ENCODE measurements at places on chromosomes 4 and X. TPM values are rescaled to one million over a fixed set of nuclear protein-coding genes. Genes with fewer than 3 reads are reported as not detected.

Gene CT47A1
- not detected for total RNA-seq

Gene ZNF157
- 0.12 TPM for total RNA-seq

Gene NXF2B
- not detected for total RNA-seq

Gene TMEM156
- not detected for total RNA-seq

Gene ABCG2
- total RNA-seq, result 3.4 TPM

Gene ALAS2
- not detected for total RNA-seq

Gene EDA
- total RNA-seq, result 0.35 TPM

Gene XKRX
- total RNA-seq, result 0.60 TPM

Gene SSX4B
- not detected for total RNA-seq

Gene ARHGAP10
- total RNA-seq, result 24.2 TPM

Gene ARHGAP4
- 2.7 TPM for total RNA-seq

Gene NAA11
- total RNA-seq, result not detected

Gene GAGE12J
- not detected for total RNA-seq

Gene RWDD4
- 3.9 TPM for total RNA-seq

Gene UGT2B11
- not detected for total RNA-seq

Gene XAGE2
- total RNA-seq, result not detected

Gene LINC00632
- 8.9 TPM for total RNA-seq

Gene LRIT3
- not detected for total RNA-seq

Gene TBC1D14
- total RNA-seq, result 29.4 TPM

Gene BTK
- total RNA-seq, result not detected

Gene CXCL1
- total RNA-seq, result 26.6 TPM

Gene OTOP1
- not detected for total RNA-seq

Gene LNX1
- total RNA-seq, result 5.1 TPM

Gene IL9R
- not detected for total RNA-seq

Gene HERC5
- 1.1 TPM for total RNA-seq

Gene ARHGAP24
- 51.0 TPM for total RNA-seq

Gene NEIL3
- 0.59 TPM for total RNA-seq

Gene SOX3
- not detected for total RNA-seq

Gene TRPC3
- 0.59 TPM for total RNA-seq

Gene FOXR2
- not detected for total RNA-seq

Gene IL2RG
- not detected for total RNA-seq

Gene PDZD4
- total RNA-seq, result 0.08 TPM

Gene TDO2
- total RNA-seq, result not detected

Gene MEPE
- not detected for total RNA-seq

Gene CASP3
- 14.3 TPM for total RNA-seq

Gene PDE6B
- not detected for total RNA-seq

Measured in smooth muscle cell of the coronary artery (primary cell).